NCI-H526 treated with DMSO at 0.1 percent for 48 hours (cell line): ENCODE measurements at places on chromosomes 12 and 14.

DNA sequence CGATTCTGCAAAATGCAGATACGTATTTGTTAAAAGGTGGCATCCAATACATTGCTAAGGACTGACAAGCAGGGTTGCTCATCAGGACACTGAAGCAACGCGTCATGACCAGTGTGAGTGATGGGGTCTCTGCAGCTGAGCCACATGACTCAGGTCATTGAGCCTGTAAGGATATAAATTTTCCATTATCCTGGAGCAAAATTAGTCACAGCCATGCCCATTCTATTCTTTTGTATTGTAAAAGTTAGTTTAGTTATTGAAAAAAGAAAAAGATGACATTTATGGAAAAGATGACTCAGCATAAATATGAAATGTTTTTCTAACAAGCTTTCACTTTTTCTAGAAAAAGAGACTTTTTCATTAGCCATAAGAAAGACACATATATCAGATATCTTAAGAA lies 268.0 kb upstream of the TMEM132C start:
- peak; percentile 80 for DNase-seq

DNA sequence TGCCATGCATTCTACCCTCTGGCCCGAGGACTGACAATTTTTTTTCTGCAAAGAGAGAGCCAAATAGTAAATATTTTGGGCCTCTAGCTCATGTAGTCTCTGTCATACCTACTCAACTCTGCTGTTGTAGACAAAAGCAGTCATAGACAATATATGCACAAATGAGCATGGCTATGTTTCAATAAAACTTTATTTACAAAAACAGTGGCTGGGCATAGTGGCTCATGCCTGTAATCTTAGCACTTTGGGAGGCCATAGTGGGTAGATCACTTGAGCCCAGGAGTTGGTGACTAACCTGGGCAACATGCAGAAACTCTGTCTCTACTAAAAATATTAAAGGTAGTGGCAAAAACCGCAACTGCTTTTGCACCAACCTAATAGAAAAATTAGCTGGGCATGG lies 153.7 kb upstream of the BTG1 start:
- DNase-seq = no peak

DNA sequence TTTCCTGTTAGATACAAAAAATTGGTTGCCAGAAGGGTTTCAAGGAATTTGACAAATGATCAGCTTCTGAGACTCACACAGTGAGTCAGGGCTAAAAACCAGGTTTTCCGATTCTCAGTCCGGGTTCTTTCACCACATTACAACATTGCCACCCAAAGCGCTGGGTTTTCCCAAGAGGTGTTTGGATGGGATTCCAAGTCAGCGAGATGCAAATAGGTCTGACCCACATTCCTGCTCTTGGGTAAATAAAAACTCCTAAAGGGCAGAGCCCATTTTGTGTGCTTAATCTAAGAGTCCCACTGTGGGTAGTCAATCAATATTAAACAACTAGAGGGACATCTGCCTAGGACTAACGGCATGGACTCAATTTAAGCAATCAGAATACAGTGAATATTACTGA lies 5.4 kb upstream of the RIC8B start:
- no peak for DNase-seq

- DNase-seq = no peak
Measured at GRCh38 chr12:64030155-64030554, 185.7 kb downstream of the SRGAP1 start.

GRCh38 chr14:69086537-69086936 lies 66.4 kb downstream of the DCAF5 start:
- no peak for DNase-seq

DNA sequence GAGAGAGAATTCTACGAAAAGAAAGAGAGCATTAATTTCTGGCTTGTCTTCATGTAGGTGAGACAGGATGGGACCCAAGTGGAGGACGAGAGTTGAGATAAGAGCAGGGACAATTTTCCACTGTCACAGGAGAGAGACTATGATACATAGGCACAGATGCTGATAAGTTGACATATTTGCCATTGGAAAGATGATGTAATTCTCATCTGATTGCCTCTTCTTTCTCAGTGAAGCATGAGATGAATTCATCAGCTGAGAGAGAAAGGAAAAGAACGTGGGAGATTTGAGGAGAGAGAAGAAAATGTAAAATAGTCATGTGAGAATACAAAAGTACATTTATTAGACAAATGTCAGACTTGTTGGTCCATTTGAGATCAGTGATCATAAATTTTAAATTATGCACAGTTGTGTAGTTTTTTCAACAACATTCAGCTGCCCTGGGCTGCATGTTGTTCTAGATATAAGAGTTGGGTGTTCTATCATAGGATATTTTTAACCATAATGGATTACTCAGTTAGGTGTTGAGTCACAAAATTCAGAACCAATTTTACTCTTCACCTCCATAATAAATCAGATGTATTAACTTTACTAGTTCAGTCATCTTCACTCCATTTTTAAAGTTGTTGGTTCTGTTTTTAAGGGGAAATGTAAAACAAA lies 222.9 kb downstream of the DPY19L2 start:
- no peak for DNase-seq

- no peak for DNase-seq
Measured at GRCh38 chr14:100731846-100732765, 5.4 kb downstream of the DLK1 start.

GRCh38 chr12:24803430-24804245 lies 145.3 kb downstream of the BCAT1 start:
- DNase-seq = no peak

- no peak for DNase-seq
Measured at GRCh38 chr14:83260751-83261150, 1727.1 kb upstream of the SEL1L start.

DNA sequence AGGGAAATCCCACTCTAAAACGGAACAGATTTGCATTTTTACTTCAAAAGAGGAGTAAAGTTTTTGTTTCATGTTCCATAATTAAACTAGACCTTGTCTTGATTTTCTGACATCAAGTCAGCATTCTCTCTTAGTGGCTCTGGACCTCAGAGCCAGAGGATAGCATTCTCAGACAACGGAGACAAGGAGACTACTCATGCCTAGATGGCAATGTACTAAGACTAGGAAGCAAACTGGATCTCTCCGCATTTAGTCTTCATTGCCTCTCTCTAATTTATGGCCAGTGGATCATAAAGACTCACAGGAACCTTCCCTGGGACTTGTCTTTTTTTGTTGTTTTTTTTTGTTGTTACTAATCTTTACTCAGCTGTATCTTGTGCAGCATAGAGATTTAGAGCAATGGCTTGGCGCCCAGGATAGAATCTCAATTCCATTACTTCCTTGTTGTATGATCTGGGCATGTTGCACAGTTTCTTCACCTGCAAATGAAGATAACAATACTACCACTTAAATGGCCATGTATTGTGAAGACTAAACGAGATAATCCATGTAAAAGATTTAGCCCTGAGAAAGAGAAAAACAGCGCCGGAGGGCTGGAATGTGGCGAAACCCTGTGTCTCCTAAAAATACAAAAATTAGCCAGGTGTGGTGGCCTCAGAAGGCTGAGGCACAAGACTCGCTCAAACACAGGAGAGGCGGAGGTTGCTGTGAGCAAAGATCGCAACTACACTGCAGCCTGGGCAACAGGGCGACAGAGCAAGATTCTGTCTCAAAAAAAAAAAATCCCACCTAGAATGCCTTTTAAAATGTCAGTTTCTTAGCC lies 4.0 kb upstream of the GEMIN2 start:
- no peak for DNase-seq

- DNase-seq = no peak
Measured at GRCh38 chr14:36227802-36228201, 51.3 kb upstream of the PTCSC3 start.

DNA sequence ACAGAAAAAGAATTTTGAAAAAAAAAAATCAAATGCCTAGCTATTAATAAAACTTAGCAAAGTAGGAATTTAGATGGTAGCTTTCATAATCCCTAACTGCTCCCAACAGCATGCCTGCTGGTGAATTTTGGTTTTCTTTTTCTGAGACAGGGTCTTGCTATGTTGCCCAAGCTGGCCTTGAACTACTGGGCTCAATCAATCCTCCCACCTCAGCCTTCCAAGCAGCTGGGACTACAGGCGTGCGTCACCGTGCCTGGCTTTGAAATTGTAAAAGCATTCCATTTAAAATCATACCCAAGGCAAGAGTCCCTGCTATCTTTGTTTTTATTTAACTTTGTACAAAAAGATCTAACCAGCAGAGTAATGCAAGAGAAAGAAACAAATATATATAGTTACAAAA lies 20.7 kb downstream of the FBXO21 start:
- DNase-seq = no peak

DNA sequence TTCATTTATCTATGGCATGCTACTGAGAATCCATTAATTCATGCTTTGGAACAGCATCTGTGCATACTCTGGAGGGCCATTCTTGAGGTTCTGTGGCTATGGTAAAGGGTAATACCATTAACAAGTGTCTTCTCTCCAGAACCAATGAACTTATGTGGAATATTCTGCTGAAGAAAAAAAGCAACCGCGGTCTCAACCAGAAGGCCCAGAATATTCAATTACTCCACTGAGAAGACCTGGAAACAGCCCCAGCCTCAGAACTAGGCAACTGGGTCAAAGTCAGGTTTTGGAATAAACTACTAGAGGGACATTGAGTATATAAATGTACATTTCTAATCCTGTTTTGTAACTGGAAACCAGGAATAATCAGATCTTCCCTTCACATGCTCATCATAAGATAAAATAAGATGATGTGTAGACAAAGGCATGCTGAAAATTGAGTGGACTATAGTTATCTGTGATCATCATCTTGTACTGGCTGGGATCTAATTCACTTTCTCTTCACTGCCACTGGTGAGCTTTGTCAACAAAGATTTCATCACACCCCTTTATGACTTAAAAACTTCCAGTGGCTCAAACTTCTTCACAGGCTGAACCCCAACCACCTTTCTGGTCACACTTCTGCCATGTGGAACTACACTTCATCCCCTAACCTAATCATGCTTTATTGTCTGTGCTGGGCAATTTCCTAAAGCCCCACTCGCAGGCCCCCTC lies 6.0 kb downstream of the SPTB start:
- DNase-seq = no peak

- no peak for DNase-seq
Measured at GRCh38 chr14:63371033-63371432, 52.3 kb upstream of the GPHB5 start.

GRCh38 chr14:58108717-58109116 lies 43.3 kb downstream of the ARMH4 start:
- no peak for DNase-seq

- DNase-seq = no peak
Measured at GRCh38 chr12:116853507-116853906, 27.7 kb downstream of the HRK start.

- no peak for DNase-seq
Measured at GRCh38 chr12:119804011-119804641, 73.0 kb downstream of the CIT start.

DNA sequence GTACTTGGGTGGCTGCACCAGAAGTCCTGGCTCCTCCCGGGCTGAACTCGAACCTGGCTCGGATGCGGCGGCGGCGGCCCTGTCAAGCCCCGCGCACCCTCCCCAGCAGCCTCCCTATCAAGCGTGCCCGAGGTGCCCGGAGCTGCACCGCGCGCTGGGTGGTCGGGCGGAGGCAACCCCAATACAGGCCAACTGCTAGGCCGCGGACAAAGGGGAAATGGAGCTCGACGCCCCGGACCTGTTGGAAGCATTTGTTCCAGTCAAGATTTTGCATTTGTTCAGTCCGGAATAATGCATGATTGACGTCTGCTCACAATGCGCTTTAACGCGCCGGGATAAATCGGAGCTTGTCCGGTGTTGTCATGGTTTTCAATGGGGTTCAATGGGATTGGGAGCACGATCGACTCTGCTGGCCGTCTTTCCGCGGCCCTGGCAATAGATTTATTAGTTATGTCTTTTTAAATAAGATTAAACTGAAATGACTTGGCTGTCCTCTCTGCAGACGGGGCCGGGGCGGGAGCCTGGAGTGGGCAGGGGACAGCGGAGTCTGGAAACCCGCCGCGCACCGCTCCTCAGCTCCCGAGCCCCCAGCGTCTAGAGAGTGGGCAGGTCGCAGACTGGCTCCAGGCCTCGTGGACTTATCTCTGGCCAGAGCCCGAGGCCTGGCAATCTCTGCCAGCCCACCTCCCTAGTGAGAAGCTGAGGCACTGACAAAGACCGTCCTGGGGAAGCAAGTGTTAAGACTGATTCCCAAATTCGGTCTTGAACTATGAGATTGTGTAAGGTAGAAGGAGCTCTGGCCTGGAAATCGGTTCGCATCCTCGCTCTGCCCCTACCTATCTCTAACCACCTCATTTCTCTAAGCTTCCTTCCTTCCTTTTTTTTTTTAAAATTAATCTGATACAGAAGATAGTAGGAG lies 1.7 kb upstream of the NKX2-8 start:
- no peak for DNase-seq

- DNase-seq = no peak
Measured at GRCh38 chr14:36161776-36162175, 14.7 kb downstream of the PTCSC3 start.

DNA sequence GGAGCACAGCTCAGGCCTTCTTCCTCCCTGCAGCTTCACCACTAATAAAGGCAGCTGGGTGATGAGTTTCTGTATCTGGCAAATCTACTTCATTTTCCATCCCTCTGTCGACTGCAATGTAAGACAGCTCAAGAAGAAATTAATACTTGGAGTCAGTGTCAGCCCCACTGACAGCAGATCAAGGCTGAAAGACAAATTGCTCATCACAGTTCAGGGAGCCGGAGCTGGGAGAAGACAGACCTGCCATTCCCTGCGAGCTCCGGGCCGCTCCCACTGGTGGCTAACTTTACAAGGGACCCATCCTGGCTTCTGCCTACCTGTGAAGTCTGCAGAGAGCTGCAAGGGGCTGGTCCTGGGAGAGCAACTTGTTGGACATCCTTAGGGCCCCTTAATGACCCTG lies 49.8 kb downstream of the CCDC60 start:
- DNase-seq = no peak

GRCh38 chr14:79515158-79515557 lies 696.1 kb downstream of the DIO2 start:
- no peak for DNase-seq

- no peak for DNase-seq
Measured at GRCh38 chr12:108800591-108800990, 56.8 kb downstream of the SSH1 start.

- no peak for DNase-seq
Measured at GRCh38 chr12:2941524-2941923, 17.7 kb upstream of the TEAD4 start.

GRCh38 chr14:72925815-72926291 lies 411 bp upstream of the DCAF4 start:
- DNase-seq = no peak

- DNase-seq = no peak
Measured at GRCh38 chr12:14989790-14990189, 16.9 kb downstream of the PDE6H start.

GRCh38 chr12:126210448-126210847 lies 1145.2 kb downstream of the AACS start:
- no peak for DNase-seq
